ENCODE measurements at places on chromosomes 7 and 10.

DNA sequence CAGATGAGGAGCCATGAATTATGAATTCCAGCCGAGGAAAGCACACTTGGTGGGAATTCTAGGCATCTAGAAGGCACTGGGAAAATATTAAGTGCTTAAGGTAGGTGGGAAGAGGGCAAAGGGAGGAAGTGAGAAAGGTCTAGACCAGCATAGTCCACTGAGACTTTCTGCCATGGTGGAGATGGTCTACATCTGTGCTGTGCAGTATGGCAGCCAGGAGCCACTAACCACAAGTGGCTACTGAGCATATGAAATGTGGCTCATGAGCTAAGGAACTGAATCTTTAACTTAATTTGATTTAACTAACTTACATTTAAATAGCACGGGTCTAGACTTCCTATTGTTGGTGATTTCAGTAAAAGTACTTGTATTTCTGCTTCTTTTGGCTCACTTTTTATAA is 82.5 kb upstream of the SEM1 start:
- DNase-seq = no peak

GRCh38 chr7:50466815-50467585 is 16.9 kb upstream of the FIGNL1 start:
- DNase-seq = no peak

- DNase-seq = no peak
Observed at GRCh38 chr7:70805360-70805759, 326.6 kb upstream of the GALNT17 start.

DNA sequence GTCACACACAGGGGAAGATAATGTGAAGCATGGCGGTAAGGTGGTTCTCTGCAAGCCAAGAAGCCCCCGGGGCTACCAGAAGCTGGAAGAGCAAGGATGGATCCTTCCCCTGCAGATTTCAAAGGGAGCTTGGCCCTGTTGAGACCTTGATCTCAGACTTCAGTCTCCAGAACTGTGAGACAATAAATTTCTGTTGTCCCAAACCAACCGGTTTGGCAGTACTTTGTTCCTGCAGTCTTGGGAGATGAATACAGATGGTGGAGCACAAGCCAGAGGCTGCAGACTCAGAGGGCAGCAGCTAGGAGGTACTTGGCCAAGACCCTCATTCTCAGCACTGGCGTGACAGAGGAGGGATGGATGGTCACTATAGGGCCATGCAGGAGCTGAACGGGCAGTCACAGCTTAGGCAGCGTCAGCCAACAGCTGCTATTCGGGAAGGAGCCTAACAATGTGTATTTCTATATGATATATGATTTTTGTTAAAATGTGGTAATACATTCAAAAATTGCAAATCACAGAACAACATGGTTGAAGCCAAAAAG is 387.3 kb downstream of the TNS3 start:
- DNase-seq = no peak

DNA sequence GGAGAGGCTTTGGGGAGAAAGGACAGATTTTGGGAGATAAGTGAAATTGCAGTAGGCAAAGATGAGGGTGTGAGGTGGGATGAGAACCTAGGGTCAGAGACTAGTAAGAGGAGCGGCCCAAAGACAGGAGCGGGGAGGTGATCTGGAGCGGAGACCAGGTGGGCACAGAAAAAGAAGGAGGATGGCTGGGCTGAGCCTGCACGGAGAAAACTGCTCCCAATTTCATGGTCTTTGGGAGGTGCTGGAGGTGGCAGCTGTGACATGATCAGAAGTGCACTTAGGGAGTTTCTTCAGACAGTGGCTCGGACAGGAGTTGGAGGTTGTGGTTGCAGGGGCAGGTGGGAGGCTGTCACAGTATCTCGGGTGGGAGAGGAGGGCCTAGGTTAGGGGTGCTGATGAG is 232.8 kb downstream of the SKAP2 start:
- no peak for DNase-seq

- no peak for DNase-seq
Observed at GRCh38 chr10:13238271-13239077, 4.3 kb upstream of the UCMA start.

GRCh38 chr7:135733603-135734342 is 5.8 kb upstream of the SLC13A4 start:
- DNase-seq = no peak

DNA sequence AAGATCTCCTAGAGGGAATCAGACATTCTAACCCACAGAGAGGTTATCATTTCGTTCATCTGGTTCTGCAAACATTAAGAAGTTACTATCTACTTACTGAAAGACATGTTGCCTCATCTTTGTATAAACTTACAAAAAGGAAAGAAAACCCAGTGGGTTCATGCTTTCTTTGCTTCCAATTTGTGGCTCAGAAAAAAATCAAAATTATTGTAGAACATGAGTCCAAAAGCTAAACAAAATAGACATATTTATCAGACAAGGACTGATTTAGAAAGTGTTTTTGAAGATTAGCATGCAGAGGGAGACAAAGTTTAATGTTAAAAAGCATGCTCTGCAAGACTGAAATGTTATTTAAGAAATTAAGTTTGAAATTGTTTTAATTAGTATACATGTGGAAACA is 123.1 kb downstream of the MBL2 start:
- no peak for DNase-seq

GRCh38 chr7:55568613-55569268 is 3.6 kb downstream of the VOPP1 start:
- no peak for DNase-seq

DNA sequence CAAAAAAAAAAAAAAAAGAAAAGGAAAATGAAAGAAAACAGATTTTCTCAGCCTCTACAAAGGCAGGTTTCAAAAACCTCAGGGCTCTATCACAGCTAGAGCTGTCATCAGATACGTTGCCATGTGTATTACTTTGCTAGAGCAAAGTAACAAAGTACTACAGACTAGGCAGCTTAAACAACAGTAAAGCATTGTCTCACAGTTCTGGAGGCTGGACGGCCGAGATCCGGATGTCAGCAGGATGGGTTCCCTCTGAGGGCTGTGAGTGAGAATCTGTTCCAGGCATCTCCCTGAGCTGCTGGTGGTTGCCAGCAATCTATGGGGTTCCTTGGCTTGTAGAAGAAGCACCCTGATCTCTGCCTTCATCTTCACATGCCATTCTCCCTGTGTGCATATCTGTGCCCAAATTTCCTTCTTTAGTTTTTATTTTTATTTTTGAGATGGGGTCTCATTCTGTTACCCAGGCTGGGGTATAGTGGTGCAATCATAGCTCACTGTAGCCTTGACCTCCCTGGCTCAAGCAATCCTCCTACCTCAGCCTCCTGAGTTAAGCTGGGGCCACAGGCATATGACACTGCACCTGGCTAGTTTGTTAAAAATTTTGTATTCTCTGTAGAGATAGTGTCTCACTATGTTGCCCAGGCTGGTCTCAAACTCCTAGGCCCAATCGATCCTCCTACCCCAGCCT is 48.9 kb upstream of the KDM7A start:
- no peak for DNase-seq

DNA sequence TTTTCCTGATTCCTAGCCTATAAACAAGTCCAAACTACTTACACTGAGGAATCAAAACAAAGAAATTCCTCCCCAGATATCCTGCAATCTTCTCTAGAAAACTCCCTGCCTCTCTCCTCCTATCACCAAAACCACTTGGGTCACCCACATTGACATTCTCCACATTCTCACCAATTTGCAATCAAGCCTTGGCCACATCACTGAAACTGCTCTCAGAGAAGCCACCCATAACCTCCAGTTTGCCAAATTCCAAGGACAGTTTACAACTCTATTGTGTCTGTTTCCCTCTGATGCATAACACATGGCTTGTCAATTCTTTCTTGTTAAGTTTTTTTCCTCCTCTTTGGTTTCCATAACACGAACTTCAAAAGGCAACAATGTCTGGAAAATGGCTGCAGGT is 233.5 kb downstream of the XPNPEP1 start:
- peak; percentile 20 for DNase-seq

GRCh38 chr10:15433850-15434537 is 62.9 kb upstream of the FAM171A1 start:
- peak; percentile 43 for DNase-seq

DNA sequence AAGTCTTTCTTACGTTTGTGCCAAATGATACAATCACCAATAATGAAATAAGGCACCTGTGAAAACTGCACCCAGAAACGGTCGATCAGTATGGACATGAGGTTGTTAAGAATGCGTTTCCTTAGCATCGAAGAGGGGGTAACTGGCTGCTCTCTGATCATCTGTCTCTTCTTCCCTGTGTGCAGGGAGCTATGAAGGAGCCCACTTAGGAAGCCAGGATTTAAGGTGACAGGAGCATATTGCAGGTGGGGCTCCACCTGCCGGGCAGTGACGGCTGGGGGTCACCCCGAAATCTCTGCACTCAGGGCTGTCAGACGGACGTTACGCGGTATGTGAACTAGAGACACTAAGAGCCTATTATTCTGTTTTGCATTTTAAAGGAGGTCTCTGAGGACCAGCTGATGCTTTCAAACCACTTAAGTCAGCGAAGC is 64.5 kb downstream of the CARD11 start:
- no peak for DNase-seq

DNA sequence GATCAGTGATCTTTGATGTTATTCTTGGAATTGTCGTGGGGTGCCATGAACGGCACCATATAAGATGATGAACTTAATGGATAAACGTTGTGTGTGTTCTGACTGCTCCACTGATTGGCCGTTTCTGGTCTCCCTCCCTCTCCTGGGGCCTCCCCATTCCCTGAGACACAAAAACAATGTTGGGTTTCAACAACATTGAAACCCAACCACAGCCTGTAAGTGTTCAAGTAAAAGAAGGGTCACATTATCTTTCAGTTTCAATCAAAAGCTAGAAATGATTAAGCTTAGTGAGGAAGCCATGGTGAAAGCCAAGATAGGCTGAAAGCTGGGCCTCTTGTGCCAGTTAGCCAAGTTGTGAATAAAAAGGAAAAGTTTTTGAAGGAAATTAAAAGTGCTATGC is 19.5 kb downstream of the EN2 start:
- no peak for DNase-seq

GRCh38 chr7:120370954-120371353 is 98.0 kb downstream of the KCND2 start:
- no peak for DNase-seq

DNA sequence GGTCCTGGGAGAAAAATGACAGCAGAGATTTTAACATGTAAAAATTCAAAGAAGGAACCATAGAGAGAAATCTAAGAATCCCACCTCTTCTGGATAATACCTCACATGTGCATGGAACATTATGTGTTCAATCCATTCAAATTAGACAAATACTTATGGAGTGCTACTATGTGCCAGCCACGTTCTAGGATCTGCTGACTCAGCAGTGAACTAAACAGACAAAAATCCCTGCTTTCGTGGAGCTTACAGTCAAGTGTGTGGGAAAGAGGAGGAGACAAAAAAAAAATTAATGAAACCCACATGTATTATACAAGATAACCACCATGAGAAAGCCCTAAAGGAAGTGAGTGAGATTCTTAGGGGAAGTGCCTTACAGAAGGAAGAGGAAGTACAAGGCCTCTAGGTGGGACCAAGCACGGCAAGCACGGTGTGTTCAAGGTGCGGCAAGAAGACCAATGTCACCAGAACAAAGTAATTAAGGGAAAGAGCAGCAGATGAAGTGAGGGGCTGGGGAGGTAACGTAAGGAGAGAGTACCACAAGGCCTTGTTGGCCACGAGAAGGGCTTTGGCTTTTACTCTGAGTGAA is 71.0 kb downstream of the SLC25A13 start:
- DNase-seq = peak; percentile 37

GRCh38 chr10:112758961-112759360 is 191.1 kb upstream of the TCF7L2 start:
- no peak for DNase-seq

DNA sequence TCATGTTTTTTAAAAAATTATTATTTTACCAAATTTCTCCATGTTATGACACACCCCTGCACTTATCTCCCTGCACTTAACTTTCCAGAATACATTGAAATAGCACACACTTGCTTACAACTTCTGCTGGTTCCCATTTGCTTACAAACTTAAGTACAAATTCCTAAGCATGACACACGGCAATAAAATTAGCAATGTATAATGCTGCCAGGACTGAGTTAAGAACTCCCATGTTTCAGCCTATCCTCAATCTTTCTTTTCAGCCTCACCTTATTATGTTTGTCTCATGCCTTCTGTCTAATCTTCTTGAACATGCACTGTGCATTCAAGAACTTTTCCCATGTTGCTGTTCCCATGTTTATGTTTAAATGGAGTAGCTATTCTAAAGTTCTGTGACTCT is 40.8 kb downstream of the PRPS1L1 start:
- DNase-seq = peak; percentile 95

GRCh38 chr10:70462349-70462984 is 16.1 kb upstream of the PALD1 start:
- DNase-seq = no peak

DNA sequence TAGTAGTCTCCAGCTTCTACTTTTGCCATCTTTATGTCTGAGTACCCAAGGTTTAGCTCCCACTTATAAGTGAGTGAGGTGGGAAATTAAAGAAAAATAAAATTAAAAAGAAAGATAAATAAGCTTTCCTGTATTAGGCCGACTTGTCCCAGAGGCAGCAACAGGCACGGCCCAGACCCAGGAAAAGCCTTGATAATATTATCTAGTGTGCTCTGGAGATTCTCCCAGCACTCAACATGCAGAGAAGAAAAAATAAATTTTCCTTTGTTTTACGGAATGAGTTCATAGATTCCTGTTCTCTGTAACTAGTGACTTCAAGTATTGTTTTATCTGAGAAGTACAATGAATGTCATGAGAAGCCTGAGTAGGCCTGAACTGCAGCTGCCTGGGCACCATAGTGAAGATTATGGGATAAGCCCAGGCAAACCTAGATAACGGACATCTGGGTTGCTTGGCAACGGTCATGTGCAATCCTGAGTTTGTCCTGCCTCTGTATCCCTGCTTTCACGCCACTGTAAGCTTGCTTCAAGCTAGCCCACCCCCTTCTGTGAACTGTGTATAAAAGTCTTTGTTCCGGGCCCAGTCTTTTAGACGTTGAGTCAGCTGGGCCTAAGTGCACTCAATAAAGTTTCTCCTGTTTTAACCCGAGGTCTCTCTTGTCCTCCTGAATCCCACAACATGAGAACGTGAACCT is 6.4 kb downstream of the ATE1 start:
- peak; percentile 79 for DNase-seq

DNA sequence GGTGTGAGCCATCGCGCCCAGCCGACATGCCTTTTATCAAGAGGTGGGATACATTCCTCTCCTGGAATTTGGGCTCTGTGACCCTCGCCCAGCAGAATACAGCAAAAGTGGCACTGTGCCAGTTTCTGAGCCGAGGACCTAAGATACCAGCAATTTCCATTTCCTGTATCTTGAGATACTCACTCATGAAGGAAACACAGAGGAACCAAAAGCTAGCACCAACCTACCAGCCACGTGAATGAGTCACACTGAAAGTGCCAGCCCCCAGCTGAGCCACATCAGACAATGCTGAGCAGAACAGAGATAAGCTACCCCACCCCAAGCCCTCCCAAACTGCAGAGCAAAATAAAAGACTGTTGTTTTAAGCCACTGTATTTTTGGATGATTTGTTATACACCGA is 56.3 kb downstream of the CACUL1 start:
- DNase-seq = peak; percentile 76

All from amniotic epithelial cell (primary cell).